ENCODE measurements at places on chromosomes 11 and 22.

- DNase-seq, result no peak
Measured at GRCh38 chr11:1744137-1744886, 6.1 kb downstream of the IFITM10 start.

GRCh38 chr11:74412733-74413359, 14.6 kb upstream of the PGM2L1 start:
- DNase-seq, result no peak

DNA sequence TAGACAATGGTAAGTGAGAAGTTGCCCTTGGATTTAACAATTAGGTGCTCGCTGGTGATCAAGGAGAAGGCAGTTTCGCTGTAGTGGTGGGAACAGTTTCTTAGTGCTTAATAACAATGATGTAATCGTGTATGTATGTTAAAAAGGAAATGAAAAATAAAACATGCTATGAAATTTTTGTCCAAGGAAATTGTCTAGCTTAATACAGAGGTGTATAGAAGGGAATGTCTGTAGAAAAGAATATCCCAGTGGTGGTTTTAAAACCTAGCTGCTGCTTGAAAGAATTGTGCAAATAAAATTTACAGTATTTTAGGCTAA, 53.1 kb downstream of the SWAP70 start:
- no peak for DNase-seq

DNA sequence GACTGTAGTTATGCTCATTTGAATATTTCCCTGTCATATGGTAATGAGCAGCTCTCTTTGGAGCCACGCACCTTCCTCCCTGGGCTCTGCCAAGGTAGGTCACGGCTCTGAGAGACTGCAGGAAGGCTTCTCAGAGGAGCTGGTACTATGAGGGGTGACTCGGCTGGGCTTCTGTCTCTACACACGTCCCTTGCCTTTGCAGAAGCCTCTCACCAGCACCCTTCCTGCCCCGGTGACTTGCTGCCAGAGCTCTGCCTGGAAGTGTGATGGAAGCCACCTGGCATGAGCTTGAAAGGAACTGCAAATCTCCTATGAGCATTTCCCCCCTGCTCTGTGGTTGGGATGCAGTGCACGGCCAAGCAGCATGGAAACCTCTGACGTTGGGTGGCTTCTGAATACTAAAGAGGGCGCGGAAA, 74.2 kb downstream of the KIRREL3 start:
- DNase-seq, result no peak

DNA sequence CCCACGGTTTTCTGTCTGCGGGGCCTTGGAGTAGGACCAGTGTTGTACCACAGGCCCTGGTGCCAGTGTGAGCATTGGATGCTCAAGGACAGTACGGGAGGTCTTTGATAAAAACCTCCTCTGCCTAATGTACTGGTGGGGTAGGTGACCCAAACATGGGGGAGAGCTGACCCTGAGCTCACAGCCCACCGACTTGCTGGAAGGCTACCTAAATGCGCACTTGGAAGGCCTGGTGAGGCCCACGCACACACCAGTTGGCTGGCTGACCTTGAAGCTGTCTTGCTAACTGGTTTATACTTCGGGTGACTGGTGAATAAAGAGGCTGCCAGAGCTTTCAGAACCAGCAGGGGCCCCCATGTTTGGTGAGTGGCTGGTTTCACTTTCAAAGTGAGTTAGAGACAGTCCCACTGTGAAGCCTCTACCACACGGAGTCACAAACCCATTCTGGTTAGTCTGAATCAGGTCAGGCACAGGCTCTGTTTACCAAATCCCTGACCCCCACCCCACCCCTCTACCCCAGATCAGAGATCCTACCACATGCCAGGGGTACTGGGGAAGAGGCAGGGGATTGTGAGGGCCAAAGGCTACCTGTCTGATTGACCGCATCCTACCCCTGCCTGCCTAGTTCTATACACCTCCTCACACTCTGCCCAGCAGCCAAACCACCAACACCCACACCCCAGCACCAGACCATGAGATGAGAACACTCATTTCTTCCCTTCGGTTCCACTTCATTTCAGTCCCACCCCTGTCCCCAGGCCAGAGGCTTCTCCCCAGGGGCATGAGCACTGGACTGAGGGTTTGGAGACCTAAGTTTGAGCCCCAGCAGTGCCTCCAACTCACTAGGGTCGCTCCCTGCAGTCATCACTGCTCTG, 12.7 kb upstream of the IL2RB start:
- no peak for DNase-seq

DNA sequence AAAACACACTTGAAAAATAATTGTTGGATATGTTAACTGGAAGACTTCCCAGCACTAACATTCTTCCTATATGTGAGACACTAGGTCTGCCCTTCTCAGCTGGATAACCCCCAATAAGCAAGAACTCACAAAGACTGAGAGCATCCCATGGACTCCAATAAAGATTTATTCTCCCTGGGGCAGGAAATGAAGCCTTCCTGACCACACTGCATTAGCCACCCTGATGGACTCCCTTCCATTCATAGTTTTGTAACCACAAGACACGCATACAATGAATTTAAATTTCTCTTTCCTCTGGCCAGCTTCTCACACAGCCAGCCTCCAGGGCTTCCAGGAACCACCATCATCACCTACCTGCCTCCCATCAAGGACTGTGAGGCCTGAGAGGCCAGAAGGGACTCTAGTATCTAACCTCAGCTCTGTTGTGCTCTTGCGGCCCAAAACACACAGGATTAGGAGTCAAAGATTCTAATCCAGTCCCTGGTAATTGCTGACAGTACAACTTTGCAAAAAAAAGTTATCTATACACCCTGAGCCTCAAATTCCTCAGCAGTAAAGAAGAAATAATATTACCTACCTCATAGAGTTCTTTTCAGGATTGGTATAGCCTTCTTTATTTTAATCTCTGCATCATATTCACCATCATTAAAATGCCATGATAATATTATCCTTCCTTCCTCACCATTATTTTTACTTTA, 45.6 kb upstream of the GDPD4 start:
- DNase-seq, result no peak

DNA sequence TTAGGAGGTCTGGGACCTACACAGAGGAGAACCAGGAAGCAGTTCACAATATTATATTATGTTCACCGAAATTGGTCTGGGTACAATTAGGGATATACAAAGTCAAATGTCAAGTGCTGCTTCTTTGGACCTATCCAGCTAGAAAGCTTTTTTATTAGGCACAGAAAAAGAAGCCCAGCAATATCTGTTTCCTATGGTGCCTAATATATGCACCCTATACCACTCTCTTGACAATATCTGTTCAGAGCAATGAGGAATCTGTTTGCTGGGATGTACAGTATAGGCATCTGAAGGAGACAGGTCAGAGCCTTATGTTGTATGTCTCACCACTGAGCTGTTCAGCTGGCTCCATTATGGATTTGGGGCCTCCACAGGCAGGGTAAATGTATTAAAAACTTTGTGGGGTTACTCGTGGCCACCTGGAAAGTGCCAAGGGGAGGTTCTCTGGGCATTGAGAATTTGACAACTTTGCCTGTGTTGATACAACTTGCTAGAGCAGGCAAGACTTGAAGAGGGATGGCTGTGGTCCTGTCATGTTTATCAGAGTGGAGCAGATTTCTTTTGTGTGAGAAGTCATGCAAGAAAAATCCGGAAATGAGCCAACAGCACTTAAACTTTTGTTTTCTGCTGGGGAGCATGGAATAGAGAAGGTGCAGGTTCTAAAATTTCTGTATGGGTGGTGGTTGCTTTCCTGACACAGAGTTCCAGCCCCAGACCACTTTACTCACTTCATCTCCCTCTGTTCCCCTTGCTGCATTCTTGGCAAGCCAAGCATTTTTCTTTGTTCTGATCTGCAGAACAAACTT, 10.1 kb downstream of the STIM1 start:
- DNase-seq, result no peak

Measured in progenitor cell of endocrine pancreas (in vitro differentiated cells).